Astrocyte (in vitro differentiated cells and primary cell): ENCODE measurements at places on chromosomes 1 and 21. TPM values are rescaled to one million over a fixed set of nuclear protein-coding genes. Genes with fewer than 3 reads are reported as not detected.

DNA sequence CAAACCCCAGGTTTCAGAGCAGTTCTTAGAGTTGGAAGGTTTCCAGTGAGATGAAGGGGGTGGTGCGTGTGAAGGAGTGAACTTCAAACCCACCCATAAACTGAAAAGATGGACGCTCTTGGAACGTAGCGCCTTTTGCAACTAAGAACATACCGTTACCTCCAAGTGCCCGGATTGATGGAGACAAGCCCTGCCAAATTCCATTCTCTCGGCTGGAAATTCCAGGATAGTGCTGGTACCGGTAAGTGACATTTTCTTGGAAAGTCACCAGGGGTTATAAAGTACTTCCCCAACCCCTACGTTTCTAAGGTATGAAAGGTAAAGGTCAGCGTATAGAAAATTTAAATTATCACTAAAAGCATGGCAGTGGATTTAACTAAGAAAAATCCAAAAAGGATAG lies 91.6 kb upstream of the CLDN14 start:
- no peak overlapping the region for H3K27ac ChIP-seq
- no peak overlapping the region for H3K4me3 ChIP-seq
- H3K27me3 ChIP-seq = peaks cover 29% of the 10 kb centered on the region
- DNase-seq = no peak
- no peaks in the 10 kb centered on the region for H3K4me1 ChIP-seq
- H3K36me3 ChIP-seq = no peaks in the 10 kb centered on the region

PPM1J gene
- total RNA-seq = 5.2 TPM in 2 replicates

- no peak within 1 kb of the TSS for H3K4me3 ChIP-seq
- H3K27ac ChIP-seq = no peak within 1 kb of the TSS
- peaks cover 5% of the 10 kb centered on the region for H3K27me3 ChIP-seq
- H3K36me3 ChIP-seq = no peaks in the 10 kb centered on the region
These were observed at the start of gene CHIA for GRCh38 chr1:111290630-111291029. TSS of gene CHIA (plus strand) at chr1:111290851. CDS start at chr1:111310468, 19,617 bp downstream.

DNA sequence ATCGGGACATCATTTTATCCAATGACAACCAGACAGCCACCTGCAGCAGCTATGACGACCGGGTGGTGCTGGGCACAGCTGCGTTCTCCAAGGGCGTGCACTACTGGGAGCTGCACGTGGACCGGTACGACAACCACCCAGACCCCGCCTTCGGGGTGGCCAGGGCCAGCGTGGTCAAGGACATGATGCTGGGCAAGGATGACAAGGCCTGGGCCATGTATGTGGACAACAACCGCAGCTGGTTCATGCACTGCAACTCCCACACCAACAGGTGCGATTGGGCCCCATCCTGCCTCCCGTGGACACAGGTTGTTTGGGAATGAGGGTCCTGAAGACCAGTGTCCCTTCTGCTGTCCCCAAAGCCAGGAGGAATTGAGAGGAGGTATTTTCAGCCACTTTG lies 32.0 kb upstream of the GNPAT start:
- DNase-seq = no peak
- no peak overlapping the region for H3K27ac ChIP-seq
- no peak overlapping the region for H3K4me3 ChIP-seq
- no peaks in the 10 kb centered on the region for H3K4me1 ChIP-seq
- peaks cover 5% of the 10 kb centered on the region for H3K27me3 ChIP-seq
- no peaks in the 10 kb centered on the region for H3K36me3 ChIP-seq

ETNK2 gene
- 8.2 and 9.7 TPM in 2 replicates for total RNA-seq

DNA sequence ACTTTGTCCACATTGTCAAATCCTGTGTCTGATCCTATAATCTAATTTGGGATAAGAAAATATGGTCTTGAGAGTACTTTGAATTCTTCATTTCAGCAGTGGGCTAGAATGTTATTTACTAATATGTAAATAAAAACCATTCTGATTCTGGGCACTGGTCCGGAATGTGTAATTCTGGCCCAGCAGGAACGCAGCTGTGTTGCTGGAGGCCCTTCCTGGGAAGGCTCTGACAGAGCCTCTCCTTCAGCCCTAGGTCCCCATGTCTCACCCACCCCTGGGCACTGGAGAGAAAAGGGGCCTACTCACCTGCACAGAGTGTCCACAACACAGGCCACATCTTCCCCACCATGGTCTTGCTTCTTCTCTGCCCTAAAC lies 251 bp downstream of the GPA33 start:
- H3K27me3 ChIP-seq = no peaks in the 10 kb centered on the region
- no peak overlapping the region for H3K27ac ChIP-seq
- H3K36me3 ChIP-seq = no peaks in the 10 kb centered on the region
- H3K4me3 ChIP-seq = no peak overlapping the region
- no peak for DNase-seq
- H3K4me1 ChIP-seq = no peaks in the 10 kb centered on the region

AKNAD1 gene
- total RNA-seq = not detected in 2 replicates

AADACL4 gene
- total RNA-seq = not detected in 2 replicates

HSF2BP gene
- total RNA-seq = 3.2 TPM in 2 replicates

GRCh38 chr1:18249631-18250030 lies 142.0 kb downstream of the IGSF21 start:
- no peak overlapping the region for H3K27ac ChIP-seq
- H3K36me3 ChIP-seq = no peaks in the 10 kb centered on the region
- no peaks in the 10 kb centered on the region for H3K4me1 ChIP-seq
